ENCODE measurements at places on chromosomes 2 and 18. TPM values are rescaled to one million over a fixed set of nuclear protein-coding genes. Genes with fewer than 3 reads are reported as not detected.

The BOK gene
- 3.8 TPM for total RNA-seq

The COL6A3 gene
- 64.9 TPM for total RNA-seq

The SP5 gene
- total RNA-seq, result 0.46 TPM

DNA sequence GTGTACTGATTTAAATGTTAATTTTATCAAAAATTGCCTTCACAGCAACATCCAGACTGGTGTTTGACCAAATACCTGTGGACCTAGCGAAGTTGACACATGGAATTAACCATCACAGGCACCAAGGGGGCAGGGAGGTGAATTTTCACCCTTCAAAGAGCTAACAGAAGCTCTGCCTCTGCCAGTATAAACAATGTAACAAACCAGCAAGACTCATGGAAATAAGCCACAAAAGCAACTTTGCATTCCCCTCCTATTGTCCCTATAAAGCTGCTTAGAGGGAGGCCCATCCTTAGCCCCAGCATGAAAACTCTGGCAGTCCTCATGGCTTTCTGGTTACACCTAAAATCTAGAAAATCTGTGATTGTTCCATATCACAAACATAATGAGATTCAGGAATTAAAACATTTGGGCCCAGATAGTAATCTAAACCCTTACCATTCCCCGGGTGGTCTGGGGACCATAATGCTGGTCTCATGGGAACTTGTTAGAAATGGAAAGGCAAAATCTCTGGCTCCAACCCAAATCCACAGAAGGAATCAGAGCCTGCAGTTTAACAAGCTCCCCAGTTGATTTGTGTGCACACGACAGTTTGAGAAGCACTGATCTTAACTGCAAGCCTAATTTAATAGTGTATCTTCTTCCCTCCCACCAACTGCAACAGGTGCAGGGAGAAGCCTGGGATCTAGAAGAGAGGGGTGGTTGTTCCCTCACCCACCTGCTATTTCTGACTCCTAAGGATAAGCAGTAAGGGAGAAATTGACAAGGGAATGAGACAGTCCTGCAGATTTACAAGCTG, 23.1 kb downstream of the SERPINB11 start:
- DNase-seq, result no peak

- no peak for DNase-seq
These were observed 132.0 kb downstream of the INHBB start for GRCh38 chr2:120477831-120478481.

- DNase-seq, result no peak
These were observed 39.2 kb upstream of the KIDINS220 start for GRCh38 chr2:8876628-8877027.

DNA sequence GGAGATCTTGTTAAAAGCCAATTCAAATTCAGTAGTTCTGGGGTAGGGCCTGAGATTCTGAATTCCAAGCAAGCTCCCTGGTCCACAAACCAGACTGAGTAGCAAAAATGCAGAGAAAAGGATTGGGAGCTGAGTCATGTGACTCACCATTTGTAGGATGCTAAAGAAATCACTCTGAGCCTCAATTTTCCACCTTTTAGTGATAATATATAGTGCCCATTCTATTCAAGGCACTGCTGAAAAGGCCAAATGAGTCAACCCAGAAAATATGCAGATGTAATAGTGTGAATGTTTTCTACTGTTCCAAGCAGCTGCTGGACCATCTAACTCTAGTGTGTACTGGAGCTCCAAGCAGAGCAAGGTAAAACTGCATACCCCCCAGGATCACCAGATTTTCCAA, 47.2 kb downstream of the SLC14A2 start:
- DNase-seq, result no peak

- no peak for DNase-seq
These were observed 54.6 kb downstream of the LAMA3 start for GRCh38 chr18:23743733-23744333.
